SK-N-MC (cell line): ENCODE measurements at places on chromosomes 16 and 17.

GRCh38 chr17:59848778-59849177, 44.0 kb downstream of the TUBD1 start:
- DNase-seq, result no peak

DNA sequence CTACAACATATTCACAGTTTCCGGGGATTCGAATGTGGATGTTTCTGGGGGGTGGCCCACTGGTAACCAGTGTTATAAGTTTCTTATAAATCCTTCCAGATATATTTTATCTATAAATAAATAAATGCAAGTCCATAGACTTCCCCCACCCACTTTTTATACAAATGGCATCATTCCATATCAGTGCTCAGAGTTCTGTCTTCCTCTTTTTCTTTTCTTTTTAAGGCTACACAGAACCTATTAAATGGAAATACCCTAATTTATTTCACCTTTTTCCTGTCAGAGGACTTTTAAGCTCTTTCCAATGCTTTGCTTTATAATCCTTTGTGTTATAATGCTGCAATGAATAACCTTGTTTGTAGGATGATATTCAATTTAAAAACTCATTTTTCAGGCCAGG, 3.8 kb downstream of the LGALS9 start:
- no peak for DNase-seq

- DNase-seq, result no peak
These were observed 327.6 kb downstream of the GRIN2A start for GRCh38 chr16:9854675-9855074.

DNA sequence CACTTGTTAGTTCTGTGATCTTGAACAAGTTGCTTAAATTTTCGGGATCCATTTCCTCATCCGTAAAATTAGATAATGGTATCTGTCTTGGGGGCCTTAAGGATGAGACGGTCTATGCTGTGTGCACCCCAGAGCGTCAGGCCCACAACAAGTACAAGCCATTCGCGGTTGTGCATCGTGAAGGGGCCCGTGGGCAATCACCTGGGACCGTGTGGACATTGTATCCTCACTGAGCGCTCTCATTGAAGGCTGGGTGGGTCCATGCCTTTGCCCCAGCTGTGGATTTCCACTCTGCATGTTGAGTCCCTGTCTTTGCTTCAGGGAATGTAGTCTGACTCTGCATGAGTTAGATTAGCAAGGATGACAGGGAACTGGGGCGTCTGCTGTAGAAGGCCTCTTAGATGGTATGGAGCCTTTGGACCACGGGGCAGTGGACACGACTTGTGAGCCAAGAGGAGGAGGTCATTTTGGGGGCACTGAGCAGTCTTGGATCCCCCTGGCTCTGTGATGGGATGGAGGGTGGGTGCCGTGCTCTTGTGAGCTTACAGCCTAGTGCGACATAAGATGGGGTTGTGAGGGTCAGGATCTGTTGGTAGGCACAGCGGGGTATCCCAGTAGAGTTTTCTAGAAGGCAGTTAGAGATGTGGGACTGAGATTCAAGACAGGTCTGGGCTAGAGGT, 89.5 kb downstream of the SNX29 start:
- DNase-seq, result no peak

DNA sequence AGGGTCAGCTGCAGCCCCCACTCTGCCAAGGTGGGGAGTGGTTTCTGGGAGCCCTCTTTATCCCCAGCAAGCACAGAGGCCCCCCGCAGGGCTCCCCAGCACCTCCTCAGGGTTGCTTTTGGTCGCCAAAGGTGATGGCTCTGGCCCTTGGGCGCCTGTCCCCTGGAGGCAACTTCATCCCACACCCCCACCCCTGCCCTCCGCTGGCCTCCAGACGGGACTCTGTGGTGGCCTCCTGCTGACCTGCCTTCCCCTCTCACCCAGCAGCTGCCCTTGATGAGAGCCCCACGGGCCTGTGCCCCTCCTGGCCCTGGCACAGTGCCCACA, 7.8 kb upstream of the RHOT2 start:
- DNase-seq, result no peak

DNA sequence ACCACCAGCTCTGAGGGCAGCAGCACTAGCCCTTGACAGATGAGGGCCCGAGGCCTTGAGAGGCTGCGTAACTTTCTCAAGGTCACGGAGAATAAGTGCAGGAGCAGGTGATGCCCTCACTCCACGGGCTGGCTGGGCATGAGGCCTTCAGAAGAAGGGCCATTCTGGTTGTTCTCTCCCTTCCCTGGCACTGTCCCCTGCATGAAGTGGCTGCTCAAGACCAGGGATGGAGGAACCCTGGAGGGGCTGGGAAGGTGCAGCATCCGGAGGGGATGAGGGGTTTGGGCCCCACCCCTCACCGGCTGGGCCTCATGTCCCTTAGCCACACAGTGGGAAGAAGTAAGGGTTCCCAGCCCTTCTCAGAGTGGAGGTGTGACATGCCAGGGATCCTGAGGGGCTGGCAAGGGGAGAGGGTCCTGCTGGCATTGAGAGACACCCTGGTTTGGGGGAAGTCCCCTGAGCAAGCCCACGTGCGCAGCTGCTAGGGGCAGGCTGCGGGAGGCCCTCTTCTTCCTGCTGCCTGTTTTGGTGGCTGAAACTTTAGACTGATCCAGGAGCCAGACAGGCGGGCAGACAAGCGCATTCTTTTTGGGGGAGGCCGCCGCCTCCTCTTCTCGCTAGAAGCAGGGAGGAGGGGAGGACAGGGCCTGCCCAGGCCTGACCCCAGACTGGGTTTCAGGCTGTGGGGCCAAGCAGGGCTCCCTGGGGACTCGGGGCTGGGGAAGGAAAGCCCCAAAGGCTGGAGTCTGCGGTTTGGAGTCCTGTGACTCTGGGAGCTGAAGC, 74.0 kb downstream of the N4BP1 start:
- no peak for DNase-seq

- no peak for DNase-seq
These were observed 64.1 kb upstream of the SREBF1 start for GRCh38 chr17:17900615-17901520.
